ENCODE measurements at places on chromosomes 2 and 18.

GRCh38 chr2:200089756-200090109 is 134.4 kb downstream of the MAIP1 start:
- no peak for DNase-seq

DNA sequence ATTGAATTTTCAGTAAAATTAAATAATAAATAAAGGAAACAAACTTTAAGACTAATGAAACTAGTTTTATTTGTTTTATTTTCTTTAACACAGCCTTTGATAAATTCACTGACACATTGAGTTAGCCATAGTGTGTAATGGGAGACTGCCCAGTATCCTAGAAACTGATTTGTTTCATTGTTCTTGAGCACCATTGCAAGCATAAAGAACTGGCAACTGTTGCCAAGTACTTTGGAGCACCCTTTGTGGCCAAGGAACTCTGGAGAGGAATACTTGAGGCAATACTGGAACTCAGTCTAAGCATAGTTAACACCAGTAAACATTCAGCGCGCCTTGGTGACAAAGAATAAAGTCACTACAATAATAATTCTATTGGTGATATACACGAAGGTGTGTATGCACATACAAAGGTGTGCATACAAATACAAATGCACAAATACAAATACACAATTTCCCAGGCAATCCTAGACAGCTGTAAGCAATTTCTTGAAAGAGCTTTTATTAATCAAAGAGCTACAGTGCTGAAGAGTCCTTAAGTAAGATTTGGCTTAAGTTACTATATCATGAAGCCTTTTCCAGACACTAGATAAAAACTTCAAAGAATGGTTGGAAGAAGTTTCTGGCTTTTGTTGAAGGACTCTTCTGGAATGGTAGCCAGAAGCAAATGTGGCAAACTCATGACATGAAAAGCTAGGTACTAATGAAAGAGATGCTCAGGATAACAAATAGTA is 1371.2 kb downstream of the LRP1B start:
- DNase-seq = no peak

GRCh38 chr2:159542101-159542500 is 74.2 kb downstream of the BAZ2B start:
- DNase-seq = no peak

DNA sequence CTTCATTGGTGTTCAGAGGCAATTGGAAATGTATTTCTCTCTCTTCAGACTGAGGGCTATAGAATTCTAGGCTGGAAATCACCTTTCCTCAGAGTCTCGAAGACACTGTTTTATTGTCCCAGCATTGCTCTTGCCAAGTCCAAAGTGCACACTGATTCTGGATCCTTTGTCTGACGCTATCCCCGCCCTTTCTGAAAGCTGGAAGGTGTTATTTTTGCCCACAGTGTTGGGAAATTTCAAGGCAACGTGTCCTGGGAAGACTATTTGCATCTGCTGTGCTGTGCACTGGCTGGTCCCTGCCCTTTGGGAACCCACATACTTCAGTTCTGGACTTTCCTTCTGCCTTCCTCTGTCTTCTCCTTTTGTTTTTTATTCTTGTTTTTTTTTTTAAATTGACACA is 190.8 kb downstream of the SH3BP4 start:
- no peak for DNase-seq

DNA sequence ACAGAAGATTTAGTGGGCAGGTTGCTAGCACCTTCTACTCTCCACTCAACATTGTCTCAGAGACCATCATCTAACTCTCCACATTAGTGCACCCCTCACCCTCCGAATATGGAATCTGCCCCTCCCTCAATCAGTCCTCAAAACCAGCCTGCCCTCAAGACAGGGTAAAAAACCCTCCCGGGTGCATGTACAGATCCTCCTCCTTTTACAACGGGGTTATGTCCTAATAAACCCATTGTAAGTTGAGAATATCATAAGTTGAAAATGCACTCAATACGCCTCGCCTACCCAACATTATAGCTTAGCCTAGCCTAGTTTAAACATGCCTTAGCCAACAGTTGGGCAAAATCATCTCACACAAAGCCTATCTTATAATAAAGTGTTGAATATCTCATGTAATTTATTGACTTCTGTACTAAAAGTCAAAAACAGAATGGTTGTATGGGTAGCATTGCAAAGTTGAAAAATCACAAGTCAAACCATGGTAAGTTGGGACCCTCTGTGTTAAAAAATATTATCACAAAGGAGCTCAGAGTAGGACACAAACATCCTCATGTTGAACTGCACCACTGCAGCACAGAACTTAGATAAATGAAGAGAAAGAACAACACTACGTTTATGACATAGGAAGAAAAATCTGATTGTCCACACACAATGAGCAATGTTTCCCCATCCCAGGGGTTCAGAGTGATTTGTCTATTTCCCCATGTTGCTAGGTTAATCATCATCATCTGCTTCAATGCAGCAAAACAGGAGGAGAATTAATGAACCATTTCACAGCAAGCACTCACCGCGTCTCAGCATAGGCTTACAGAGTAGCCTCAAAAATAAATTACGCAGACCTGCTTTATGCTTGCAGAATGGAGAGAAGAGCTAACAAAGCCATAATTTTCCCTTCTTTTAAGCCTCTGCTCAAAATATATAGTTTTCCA is 184.1 kb upstream of the ARL4C start:
- no peak for DNase-seq

DNA sequence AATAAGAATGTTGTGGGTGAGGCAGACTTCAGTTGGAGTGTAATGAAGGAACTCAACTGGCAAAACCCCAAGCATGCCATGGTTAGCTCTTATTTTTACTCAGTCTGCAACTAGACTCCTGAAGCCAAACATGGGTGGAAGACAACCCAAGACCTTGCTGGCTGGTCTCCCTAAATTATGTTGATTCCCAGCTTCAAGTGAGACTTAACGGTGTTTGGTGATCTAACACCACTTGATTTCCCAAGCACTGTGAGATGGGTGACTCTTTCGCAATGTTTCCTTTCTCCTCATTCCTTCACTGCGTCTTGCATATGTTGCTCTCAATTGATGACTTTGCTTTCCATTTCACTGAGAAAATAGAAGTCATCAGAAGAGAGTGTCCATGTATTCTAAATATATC is 693.1 kb downstream of the DCC start:
- DNase-seq = no peak

DNA sequence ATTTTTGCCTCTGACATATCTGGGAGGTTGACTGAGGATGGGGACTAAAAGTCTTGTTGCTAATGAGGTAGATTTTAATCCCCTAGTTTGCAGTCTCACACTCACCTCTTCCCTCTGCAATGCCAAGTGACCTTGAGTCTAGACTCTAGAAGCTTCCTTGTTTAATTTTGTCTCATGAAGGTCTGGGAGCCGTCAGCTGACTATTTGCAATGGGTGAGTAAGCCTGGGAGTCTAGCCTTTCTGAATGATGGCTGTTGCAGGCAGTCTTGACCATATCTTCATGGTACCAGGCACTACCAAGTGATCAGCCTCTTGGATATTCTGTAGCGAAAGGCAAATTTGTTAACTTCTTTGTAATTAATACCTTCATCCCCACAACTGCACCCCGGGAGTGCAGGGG is 61.2 kb downstream of the ARHGAP15 start:
- DNase-seq = no peak

GRCh38 chr2:223470602-223471001 is 131.6 kb downstream of the SCG2 start:
- no peak for DNase-seq

DNA sequence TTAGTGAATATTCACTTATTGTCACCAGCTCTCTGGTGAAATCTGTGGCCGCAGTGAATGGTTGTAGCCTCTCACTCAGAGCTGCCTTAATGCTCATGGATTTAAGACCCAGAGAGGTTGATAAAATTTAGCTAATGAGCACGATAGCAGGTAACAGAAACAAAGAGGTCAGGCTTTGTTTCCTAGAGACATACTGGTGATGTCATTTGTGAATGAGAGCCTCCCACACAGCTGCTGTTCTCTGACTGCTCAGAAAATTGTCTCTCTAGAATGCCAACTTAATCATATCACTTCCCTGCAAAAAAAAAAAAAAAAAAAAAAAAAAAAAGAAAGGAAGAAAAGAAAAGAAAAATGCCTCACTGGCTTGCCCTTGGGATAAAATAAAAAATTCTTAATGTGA is 411.7 kb upstream of the MYT1L start:
- no peak for DNase-seq

GRCh38 chr2:113851640-113852039 is 38.2 kb upstream of the ACTR3 start:
- no peak for DNase-seq

GRCh38 chr2:230473378-230473777 is 57.4 kb downstream of the SP100 start:
- no peak for DNase-seq

DNA sequence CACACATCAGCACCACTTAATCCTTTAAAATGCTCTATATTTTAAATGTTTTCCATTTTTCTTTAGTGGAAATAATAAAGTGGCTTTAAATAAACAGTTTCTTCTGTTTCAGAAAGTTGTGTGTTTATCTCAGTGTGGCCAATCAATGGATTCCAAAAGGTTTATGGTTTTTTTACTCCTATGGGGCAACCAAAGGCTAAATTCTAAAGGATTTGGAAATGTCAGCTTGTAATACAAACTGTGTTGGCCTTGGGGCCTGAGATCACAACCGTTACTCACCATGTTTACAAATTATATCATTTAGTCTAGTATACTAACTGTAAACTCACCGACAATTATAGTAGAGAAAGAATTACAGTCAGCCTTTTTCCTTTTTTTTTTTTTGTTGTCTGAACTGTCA is 827.2 kb downstream of the EPHA4 start:
- DNase-seq = no peak

DNA sequence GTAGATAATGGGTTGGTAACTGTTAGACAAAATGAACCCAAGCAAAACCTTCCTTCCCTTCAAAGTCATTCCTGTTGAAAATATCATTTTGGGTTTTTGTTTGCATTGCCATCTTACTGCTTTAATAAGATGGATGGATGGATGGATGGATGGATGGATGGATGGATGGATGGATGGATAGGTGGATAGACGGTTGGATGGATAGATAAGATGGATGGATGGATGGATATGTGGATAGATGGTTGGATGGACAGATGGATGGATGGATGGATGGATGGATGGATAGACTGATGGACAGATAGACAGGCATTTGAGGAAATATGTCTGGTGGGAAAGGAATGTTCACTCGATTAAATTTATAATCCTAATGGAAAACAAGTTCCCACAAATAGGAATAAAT is 133.2 kb downstream of the COL4A4 start:
- no peak for DNase-seq

DNA sequence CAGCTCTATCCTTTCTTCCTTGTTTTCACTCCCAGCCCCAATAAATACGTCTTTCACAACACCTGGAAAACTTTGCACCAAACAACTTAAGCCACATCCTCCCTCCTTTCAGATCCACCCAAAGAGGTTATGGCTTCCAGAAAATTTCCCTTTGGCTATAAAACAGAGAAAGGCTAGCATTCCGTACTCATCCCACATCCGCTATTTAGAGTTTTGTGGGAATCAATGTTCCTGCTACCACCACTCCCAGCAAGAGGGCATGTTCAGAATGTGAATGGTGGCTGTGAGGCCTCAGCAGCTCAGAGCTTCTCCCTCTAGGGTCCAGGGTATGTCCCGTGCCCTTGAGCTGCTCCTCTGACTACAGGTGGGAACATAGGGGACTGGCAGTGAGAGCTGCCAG is 214.6 kb downstream of the NCK2 start:
- DNase-seq = peak; percentile 4

- DNase-seq = no peak
Measured at GRCh38 chr2:152200101-152200500, 24.5 kb upstream of the STAM2 start.

- DNase-seq = no peak
Measured at GRCh38 chr18:70494524-70494923, 205.7 kb downstream of the SOCS6 start.

DNA sequence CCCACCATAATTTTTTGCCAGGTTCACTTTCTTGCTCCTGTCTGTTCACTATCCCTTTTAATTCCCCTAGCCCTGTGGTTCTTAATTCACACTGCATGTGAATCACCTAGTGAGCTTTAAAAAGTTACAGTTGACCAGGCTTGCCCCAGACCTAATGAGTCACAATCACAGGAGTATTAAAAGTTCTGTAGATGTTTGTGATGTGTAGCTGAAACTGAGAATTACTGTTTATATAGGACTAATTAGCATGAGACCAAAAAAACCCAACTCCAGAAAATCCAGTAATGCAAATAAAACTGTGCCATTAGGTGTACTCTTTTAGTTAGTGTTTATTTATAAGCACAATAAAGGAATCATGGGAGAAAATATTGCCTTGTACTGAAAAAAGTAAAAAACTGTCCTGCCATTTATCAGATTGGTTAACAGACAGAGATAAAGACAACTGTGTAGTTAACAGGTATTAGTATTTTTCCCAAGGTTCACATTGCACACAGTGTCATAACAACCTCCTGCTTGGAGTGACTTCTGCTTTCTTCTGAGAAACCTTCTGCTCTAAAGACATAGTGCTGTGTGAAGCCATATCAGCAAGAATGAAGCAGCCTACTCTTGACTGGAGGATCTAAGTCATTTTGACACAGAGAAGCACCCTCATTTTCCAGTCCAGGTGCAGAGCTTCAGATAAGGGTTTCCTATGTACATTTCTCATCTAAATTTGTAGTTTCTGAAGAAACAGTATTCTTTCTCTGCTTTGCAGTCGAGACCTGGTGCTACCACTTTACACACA is 39.0 kb downstream of the VAPA start:
- no peak for DNase-seq
